Left ventricle myocardium inferior (tissue), 1 donor: ENCODE measurements at places on chromosomes 7 and 10.

DNA sequence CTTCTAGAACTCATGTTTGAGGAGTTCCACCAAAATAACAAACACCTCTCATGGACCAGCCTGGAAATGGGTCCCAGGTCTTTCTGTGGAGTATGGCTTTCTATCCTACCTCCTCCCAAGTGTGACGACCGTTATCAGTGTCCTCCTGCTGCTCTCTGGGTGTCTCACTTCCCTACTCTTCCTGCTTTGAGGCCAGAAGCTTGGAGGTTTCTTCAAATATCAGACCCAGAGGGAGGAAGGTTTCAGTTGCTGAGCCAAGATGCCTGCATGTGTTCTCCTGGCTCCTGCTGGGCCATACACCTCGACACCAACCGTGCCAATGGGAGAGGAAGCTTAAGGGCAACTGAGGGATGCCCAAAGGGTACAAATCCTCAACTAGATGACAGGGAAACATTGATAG lies 114.6 kb downstream of the WNT2 start:
- DNase-seq: no peak

GRCh38 chr7:85031475-85031874 lies 155.4 kb downstream of the SEMA3D start:
- no peak for DNase-seq

DNA sequence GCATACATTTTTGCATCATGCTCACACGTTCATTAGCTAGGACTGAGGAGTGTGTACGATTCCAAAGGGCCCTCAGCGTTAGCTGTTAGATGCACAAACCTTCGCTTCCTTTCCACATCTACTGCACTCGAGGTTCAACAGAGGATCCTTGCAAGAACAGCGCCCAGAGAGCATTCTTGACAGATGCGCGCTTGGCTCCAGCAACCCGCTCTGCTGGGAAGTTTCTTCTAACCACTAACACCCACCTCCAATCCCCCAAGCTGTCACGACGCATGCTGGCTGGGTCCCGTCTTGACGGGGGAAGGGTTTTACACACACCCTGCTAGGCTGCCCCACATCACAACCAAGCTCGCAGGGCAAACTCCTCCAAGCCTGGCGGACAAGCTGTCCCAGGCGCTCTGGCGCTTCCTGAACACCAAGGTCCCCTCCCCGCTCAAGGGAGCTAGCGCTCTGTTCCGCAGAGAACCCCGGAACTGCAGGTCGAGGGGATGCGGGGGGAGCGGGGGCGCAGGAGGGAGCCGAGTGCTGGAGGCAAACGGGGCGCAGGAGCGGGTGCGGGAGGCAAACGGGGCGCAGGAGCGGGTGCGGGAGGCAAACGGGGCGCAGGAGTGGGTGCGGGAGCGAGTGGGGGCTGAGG lies 653 bp upstream of the ADRB1 start:
- peak; percentile 64 for DNase-seq

GRCh38 chr10:91597197-91597881 lies 35.5 kb downstream of the PPP1R3C start:
- DNase-seq: no peak

- no peak for DNase-seq
Observed at GRCh38 chr7:157881048-157881771, 544.4 kb downstream of the DNAJB6 start.

DNA sequence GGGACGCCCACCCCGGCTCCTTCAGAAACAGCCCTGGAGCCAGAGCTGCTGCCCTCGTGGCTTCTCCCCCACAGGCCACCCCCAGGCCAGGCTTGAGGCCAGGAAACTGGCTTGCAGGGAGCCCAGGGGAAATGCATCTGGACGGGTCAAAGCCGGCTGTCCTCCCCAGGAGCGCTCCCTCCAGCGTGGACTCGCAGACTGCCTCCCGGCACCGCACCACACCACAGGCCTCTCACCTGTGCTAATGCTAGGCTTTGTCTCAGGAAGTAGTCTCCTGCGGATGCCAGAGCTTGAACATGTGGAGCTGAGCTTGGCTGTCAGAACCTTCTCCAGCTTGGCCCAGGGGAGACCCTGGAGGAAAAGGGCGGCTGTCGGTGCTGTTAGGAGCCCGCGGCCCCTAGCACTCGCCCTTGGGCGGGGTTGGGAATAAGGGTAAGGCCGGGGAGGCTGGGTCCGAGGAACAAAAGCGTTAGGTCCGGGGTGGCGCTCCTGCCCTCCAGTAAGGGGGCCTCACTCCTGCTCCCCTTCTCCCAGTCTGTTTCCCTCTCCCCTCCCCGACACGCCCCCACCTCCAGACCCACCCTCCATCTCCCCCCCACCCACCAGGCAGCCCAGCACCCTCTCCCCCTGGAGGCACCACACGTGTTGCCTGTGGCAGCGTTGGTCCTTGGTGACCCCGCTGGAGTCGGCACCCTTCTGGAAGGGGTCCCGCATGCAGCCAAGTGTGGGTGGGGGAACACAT lies 21.6 kb upstream of the DRGX start:
- no peak for DNase-seq

DNA sequence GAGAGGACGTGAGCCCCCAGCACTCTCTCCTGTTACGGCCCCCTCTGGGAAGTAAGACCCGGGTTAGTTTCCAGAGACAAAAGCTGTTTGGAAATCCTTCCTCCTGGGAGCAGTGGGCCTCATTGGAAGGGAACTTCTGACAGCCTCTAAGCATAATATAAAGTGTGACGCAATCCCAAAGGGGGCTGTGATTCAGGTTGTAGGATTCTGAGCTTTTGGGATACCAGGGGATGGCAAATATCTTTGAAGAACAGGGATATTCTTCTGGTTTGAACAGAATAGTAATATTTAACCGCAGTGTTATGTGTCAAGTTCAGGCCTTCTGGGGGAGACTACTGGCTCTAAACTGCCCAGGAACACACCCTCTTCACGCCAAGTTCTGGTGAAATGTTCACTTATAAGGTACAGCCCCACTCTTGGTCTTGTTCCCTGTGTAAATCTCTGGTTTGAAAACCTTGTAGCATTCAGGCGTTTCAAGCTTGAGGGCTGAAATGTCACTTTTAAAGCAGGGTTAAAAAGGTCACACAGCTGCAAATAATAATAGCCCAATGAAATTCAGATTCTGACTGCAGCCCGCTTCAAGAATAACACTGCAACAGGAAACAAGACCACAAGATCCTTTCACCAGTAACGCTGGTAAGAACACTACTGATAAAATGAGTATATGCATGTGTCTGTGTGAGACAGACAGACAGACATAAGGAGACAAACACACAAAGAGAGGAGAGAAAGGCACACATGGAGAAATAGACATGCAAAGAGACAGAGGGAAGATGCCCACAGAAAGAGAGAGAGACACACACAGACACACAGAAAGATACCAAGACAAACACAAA lies 69.0 kb downstream of the CREB5 start:
- DNase-seq: no peak
